Cardiac septum (tissue), 1 donor: ENCODE measurements at places on chromosomes 6 and 20. TPM values are rescaled to one million over a fixed set of nuclear protein-coding genes. Genes with fewer than 3 reads are reported as not detected.

DNA sequence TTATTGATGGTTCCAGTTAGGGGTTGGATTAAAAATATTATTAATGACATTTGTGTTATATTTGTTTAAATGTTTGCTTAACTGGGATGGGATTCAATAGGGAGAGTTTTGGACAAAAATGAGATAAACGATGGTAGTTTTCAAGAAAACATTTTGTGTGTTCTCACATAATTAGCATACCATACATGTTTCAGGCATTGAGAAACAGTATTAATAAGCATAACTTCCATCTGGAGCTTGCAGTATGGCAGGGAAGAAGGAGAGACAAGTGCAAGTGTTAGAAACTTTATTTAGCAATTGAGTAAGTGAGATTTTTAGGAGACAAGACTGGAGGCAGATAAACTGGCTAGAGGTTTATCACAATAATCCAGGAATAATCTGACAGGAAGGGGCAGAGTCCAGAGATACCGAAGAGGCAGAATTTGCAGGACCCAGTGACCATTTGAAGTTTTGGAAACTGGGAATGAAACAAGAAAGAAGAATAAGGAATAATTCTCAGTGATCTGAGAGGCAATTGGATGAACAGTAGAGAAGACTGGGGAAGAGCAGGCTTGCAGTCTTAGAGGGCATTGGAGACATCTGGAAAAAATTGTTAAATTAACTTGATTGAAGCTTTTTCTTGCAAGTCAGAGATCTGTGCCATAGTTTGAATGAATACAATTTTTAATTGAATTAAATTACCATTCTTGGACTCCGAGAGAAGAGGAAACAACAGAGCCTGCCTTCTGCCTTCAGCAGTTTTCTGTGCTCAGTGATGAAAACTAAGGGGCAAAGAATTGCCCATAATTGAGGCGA is 73.0 kb upstream of the PTCHD4 start:
- no peak for DNase-seq

GRCh38 chr6:87618531-87618930 is 28.6 kb downstream of the ORC3 start:
- no peak for DNase-seq

DNA sequence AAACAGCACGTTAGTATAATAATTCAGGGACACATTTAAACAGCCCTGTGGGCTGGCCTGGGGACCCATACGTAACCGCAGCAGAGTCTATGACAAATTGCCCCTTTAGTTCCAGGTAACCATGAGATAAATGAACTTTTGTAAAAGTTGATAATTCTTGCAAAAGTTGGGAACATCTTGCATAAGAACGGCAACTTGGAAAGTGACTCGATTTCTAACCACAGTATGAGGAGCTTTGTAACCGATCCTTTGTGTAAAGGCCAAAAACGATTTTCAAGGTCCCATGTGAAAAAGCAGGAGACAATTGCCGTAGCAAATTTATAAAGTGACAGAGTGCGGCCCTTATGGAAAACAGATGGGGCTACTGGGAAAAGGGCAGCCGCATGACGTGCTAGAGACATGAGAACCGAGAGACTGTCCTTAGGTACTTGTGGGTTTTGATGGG is 81.6 kb downstream of the PSMG4 start:
- no peak for DNase-seq

Gene CCN6
- not detected for total RNA-seq

Gene BTN3A1
- total RNA-seq = 7.4 TPM
